ENCODE measurements at places on chromosomes 16 and 17.

DNA sequence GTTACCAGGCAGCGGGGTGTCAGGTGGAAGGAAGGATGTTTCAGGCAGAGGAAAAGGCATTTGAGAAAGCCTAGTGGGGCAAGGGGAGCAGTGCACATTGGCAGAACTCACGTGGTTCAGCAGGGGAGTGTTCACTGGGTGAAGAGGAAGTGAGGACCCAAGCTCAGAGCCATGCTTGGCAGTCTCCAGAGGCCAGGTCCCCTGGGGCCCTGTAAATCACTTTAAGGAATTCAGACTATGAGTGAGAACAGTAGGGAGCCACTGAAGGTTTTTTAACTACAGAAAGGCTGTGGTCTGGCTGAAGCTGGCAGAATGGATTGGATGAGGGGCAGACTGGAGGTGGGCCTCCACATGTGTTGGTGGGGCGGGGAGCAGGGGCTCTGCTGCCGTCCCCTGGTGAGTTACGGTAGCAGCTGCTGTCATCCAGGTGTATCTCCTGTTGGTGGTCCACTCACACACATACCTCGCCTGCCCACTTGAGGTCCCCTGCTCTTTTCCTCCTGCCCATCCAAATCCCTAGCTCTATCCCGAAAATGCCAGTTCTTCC, 5.1 kb downstream of the CLEC16A start:
- DNase-seq: no peak

DNA sequence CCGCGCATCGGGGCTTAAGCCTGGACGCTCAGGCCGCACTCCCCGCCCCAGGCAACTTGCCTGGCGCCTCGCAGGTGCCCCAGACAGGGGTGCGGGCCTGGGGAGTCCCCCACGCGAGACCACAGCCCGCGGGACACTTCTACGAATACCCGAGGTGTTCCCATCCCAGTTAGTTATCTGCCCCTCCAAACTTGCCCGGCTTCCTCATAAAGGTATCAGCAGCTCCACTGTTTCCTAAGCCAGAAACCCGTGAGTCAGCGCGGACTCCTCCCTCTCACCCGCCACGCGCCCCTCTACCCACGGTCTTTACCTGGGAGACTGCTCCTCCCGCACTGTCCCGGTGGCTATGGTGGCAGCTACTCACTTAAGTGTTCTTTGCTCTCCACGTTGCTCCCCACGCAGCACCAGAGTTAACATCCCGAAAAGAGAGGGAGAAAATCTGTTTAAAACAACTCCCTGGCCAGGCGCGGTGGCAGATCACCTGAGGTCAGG, 1.0 kb upstream of the CREBBP start:
- DNase-seq: no peak

DNA sequence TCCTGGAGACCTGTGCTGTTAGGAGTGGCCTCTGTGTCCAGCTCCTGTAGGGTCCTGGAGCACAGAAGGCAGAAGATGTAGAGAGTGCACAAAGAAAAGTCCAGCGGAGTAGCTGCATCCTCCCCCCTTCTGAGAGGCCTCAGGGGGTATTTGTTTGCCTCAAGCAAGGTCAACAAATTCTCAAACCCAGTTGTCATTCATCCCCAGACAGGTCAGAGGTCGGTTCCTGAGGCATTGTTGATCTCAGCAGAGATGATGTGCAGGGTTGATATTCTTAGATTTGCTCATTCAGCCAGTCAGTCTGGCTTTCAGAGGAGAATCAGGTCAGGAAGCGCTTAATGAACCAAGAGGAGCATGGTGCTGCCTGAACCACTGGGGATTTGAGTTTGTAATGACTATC, 8.3 kb upstream of the RBFOX1 start:
- DNase-seq: no peak

- DNase-seq: no peak
These were observed 12.8 kb downstream of the PIMREG start for GRCh38 chr17:6456914-6457687.

DNA sequence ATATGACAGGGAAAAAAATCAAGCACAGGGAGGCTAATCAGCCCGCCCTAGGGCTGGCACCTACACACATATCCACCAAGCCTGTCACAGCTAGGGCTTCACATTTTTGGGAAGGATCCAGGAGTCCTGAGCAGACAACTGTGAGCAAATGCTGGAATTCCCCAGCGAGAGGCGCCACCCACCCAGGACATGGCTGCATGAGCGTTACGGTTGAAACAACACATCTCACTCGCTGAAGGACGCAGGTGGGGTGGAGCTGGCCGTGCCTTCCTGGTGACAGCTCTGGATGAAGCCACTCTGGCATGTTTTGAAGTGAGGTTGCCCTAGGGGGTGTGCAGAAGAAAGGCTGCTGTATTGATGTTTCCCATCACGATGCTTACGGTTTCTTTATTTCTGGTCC, 315.1 kb upstream of the EEF2KMT start:
- DNase-seq: peak; percentile 12

- no peak for DNase-seq
These were observed 23.4 kb upstream of the AXIN2 start for GRCh38 chr17:65584604-65585521.

DNA sequence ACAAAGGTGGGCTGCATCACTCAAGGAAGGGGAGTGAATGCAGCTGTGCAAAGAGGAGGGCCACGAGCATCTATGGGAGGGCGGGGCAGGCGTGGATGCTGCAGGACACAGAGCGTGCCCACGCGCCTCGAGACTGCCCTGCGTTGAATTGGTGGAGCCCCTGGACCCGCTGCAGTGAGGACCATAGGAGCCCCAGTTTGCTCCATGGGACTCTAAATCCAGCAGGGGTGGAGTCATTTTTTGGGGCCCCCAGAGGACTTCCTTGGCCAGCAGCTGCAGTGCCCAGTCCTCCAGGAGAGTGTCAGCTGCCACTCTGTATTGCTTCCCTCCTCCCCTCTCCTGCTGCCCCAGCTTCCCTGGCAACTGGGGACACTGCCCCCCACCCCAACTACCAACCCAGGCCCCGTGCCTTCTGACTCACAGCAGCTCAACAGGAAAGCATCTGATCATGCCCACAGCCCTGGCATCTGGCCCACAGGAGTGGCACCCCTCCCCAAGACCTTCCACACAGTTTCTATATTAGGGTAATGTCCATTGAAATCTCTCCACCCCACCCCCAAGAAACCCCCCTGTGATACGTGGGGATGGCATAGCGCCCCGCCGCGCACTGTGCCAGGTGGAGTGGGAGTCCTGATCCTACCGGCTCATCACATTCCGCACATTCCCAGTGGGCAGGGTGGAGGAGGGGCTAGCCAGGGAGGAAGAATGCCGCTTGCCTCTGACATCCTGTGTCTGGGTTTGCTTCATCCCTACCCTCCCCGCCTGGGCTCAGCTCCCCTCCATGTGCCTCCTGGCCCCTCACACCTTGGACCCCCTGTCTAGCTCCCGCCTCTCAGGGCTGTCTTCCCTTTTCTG, 27.8 kb upstream of the ITGA3 start:
- DNase-seq: no peak

GRCh38 chr17:4490109-4490591, 8.5 kb upstream of the SPNS2 start:
- no peak for DNase-seq

DNA sequence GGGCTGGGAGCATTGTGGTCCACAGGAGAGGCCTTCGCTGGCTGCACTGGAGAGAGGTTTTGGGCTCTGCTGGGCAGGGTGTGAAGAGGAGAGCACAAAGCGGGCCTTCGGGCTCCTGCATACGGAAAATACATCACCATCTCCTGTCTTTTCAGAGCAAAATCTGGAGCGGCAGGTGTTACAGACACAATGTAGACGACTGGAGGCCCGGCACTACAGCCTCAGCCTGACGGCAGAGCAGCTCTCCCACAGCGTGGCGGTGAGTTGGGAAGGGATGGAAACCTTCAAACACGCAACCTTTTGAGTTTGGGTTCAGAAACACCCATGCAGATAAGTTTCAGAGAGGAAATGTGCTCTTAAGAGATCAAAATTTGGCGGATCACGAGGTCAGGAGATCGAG, 17.9 kb downstream of the GINS2 start:
- no peak for DNase-seq

- DNase-seq: no peak
These were observed 43.4 kb downstream of the CCDC42 start for GRCh38 chr17:8701221-8701620.

GRCh38 chr17:27319541-27320221, 25.8 kb downstream of the WSB1 start:
- DNase-seq: no peak

DNA sequence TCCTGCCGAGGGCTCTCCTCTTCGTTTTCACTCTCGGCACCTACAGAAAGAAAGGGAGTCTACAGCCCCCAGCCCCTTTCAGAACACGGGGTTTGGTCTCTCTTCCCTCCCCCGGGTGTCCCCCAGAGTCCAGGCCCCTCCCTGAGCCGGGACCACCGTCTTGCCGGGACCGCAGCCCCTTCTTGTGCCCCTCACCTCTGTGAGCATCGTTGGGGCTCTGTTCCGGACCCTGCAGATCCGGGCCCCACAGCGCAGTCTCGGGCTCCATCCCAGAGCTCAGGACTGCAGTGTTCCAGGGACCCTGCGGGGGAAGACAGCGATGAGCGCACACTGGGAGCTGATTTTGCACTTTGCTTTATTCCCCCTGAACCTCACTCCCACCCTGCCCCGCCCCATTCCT, 2.8 kb downstream of the ZNF629 start:
- DNase-seq: no peak

- DNase-seq: no peak
These were observed 44.8 kb downstream of the WNT3 start for GRCh38 chr17:46773676-46774075.

DNA sequence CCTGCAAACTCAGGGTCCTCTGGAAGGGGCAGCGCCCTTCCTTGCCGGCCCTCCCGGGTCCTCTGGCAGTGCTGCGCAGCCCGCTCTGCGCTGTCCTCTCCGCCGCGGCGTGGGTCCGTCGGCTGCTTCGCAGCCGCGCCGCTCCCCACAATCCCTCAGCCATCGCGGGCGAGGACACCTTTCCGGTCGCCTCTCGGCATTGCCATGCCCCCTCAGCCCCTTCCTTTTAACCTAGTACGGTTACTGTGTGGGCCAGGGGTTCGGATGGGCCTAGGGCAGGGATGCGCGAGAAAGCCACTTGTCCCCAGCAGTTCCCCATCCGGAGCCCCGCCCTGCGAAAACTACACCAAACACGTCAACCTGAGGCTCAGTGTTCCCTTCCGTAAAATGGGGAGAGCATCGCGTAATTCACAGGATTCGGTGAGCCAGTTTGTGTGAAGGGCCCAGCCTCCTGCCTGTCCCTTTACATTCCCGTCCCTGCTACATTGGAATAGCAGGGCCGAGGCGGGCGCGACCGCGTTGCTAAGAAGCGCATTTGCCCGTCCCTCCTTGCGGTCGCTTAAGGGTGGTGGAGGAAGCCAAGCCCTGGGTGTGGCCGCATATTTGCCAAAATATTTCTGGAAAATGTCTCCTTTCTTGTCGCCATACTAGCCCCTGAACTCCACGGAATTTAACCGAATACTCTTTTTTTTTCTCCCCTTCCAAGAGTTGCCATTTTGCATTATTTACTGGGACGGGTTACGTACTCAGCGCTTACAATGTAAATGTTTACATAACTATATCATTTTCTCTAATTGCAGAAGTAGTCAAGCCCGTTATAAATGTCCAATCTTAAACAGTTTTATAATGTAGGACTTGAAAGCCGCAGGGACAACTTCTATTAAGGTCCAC, 13.2 kb downstream of the COPZ2 start:
- no peak for DNase-seq

- DNase-seq: no peak
These were observed 11.4 kb upstream of the TNRC6C start for GRCh38 chr17:77946900-77947645.

DNA sequence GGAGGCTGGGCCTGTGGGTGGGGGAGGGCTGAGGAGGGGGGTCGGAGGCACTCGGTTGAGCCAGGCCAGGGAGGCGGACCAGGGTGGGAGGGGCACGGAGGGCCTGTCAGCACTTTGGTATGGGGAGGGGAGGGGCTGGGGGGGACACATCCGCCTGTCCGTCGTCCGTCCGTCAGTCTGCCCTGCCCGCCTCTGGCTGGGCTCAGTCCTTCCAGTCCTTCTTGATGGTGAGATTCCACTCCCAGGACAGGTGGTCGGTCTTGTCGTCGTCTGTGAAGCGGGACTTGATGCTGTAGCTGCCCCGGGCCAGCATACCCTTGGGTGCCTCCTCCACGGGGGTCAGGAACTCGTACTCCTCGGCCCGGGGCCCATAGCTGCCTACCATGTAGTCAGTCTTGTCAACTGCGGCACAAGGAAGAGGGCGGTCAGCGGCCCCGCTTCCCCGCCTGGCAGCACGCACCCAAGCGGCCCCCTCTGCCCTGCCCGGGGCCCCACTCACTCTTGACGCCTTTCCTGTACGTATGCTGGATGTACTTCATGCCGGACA, 2.4 kb downstream of the ARHGDIA start:
- DNase-seq: no peak

DNA sequence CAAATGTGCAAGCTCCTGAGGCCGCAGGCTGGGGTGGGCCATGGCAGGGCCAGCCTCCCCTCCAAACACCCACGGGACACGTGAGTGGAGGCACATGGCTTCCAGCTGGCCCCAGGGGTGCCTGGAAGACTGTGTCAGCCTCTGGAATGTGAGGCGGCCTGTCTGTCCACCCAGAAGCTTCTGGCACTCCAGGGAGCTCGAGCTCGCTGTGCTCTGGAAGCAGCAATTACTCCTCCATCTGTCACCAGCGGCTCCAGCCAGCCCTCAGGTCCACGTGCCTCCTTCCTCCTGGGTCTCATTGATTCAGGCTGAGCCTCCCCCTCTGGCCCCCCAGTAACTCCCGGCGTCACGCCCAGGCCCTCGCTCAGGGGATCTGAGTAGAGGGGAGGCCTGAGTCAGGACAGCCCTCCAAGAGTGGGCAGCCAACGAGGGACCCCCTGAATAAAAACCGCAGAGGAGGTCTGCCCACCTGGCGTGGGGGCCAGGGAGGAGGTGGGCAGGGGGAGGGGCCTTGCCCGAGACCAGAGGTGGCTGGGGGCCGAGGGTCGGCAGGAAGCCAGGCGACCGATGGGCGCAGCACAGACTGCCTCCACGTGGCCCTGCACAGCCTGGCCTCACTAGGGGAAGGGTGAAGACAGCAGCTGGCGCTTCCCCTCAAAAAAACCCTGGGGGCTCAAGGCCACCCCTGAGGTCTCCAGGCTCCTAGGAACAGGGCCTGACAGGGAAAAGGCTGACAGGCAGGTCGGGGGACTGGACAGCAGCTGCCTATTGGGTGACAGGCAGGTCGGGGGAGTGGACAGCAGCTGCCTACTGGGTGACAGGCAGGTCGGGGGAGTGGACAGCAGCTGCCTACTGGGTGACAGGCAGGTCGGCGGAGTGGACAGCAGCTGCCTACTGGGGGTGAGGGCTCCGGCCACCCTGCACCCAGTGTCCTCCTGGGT, 11.9 kb downstream of the PIEZO1 start:
- DNase-seq: no peak

DNA sequence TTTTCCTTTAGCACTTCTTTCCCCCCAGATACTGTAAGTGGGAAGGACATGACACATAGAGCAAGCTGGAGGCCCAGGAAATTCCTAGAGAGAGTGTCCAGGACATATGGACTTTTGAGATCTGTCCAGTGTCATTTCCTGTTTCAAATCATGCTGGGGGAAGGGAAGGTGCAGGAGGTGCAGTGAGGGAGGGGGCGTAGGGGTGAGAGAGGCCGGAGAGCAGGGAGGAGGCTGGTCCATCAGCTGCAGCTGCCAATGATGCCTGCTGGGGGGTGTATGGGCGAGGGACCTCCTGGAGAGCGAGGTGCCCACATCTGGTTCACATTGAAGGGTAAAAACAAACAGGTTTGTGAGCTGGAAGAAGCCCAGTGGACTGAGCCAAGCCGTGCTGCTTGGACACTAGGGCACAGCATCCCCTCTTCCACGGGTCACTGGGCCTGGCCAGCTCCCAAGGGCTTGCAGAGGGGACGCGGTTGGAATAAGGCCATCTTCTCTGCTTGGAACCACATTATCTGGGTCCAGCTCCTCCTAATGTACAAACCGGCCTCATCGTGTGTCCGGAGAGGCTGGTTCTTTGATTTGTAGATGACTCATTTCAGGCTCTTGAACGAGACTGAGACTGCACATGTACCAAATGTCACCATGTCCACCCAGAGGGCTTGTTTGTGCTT, 70.4 kb upstream of the SMURF2 start:
- no peak for DNase-seq

Measured in NCI-H187 (cell line).